ENCODE measurements at places on chromosomes 5 and 9.
A peak's percentile ranks its signal among the peaks of the same experiment; 100 is the strongest.

GRCh38 chr5:94891972-94892371, 273.5 kb downstream of the SLF1 start:
- DNase-seq: no peak

DNA sequence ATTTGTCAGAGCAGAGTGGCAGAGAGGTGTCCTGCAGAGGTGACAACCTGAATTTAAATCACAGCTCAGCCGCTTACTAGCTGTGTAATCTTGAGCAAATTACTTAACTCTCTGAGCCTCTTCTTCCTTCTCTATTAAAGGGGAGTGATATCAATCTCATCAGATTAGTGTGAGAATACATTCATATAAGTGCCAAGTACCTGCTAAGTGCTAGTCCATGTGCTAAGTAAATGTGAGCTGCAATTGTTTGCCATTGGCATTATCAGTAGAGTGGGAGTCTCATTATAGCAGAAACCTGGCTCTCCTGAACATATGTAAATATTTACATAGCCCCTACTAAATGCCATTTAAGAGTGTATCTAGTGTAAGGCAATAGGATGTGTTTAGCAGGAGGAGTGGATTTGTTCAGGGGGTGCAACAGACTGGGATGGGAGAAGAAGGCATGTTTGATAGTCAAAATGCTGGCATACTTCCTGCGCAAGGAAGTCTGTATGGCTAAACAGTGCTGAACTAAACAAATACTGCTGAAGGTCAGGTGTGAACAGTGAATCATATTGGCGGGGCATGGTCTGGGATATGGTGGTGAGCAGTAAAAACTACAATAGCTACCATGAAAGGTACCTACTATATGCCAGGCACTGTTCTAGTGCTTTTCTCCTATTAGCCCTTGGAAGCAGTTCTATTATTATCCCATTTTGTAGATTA, 74.5 kb downstream of the F2RL2 start:
- peak; percentile 7 for DNase-seq

- no peak for DNase-seq
Measured at GRCh38 chr5:137808503-137809135, 54.5 kb upstream of the HNRNPA0 start.

GRCh38 chr5:125834438-125835115, 588.6 kb upstream of the GRAMD2B start:
- DNase-seq: no peak

DNA sequence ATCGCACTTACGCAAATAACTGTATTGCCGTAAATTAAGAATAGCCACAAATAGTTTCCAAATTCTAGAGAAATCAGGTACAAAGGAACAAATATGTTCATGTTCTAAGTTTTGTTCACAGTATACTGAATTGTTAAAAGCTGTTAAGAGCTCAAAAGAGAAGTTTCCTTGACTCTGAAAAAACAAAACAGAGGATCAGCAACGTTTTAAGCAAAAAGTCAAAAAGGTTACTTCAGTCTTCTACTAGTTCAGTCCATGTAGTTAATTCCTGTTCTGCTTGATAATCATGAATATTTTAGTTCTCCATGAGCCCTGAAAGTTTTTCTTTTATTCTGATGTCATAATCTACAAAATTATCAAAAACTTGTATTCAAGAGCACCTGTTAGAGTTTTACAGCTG, 128.6 kb upstream of the MAST4 start:
- DNase-seq: no peak

GRCh38 chr9:16030528-16031185, 477.8 kb downstream of the CCDC171 start:
- DNase-seq: no peak

DNA sequence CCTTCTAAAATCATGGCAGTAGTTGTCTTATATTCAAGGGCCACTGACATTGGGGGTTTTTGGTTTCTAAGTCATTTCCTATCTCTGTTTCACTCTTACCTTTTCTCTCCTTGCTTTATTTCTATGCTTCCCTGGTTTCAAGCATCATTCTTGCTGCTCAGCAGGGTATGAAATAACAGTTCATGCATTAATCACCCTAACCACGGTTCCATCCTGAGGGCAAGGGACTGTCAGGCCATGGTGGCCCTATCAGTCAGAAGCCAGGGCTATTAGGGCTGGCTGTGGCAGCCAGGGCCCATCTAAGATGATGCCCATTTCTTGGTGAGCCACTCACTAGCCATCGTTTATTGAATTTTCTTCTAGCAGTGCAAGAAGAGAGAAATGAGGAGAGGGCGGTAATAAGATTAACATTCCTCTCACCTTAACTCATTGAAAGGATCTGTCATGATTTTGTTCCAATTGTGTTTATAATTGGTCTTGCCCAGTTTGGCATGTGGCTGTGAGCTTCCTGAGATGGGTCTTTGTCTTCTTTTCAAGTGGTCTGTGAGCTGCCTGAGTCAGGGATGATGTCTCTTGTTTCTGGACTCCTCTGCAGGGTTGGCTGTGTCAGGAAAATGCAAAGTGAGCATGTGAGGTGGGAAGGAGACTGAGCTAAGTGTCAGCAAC, 45.2 kb downstream of the CYSTM1 start:
- DNase-seq: no peak

DNA sequence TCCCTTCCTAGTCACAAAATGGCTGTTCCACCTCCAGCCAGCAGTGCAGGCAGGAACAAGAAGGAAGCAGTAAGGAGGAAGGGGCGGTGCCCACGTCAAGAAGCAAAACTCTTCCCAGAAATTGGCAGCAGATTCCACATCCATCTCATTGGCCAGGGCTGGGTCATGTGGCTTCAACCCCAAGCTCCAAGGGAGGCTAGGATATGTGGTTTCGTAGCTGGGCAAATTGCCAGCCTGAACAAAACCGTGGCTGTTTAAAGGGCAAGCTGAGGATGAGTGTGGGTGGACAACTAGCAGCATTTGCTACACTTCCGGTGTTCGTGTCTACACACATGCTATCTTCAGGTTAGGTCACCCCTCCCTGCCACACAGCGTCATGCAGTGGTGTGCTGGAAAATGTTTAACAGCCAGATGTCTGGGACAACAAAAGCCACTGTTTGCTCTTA, 92.1 kb upstream of the MAP1B start:
- peak; percentile 73 for DNase-seq

DNA sequence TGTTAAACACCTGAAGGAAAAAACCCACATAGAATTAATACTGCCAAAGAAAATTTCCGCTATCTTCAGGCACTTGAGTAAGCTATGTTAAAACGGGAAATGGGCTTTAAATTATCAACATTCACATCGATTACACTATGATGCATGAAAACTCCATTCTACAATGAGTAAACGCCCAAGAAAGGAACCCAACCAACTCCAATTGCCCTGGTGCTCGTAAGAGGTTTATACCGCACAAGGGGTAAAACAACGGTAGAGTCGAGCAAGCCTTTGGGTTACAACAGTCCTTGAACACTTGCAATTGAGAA, 1.0 kb downstream of the AGTPBP1 start:
- no peak for DNase-seq

DNA sequence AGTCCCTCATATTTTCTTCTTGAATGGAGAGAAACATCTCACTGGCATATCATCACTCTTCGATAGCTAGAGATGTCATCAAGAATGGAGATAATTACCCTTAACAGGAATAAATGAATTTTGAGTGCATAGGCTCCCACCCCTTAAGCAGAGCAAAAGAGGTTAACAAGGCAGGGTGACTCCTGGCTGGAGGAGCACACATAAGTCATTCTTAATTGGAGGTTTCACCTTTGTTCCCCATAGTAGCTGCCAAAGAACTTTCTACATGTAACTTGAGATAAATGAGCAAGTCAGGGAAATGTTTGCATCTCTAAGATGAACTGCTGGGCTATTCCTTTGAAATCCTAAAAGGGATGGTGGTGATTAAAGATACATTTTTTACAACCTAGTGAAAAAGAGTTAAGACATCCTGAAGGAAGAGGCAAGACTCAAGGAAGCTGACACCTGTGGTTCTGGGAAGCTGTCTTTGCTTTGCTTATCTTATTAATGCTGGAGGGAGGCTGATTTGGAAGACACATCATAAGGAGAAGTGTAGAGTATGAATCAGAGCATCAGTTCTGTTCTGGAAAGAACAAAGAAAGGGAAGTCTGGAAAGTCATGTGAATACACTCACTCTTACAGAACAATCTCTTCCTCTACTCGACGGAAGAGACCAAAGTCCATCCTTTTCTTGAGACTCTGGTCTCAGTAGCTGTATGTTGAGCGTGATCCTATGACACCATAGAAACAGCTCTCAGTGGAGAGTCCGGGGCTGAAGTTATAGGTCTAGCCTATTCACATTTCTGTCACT, 326.3 kb downstream of the OSTF1 start:
- no peak for DNase-seq

DNA sequence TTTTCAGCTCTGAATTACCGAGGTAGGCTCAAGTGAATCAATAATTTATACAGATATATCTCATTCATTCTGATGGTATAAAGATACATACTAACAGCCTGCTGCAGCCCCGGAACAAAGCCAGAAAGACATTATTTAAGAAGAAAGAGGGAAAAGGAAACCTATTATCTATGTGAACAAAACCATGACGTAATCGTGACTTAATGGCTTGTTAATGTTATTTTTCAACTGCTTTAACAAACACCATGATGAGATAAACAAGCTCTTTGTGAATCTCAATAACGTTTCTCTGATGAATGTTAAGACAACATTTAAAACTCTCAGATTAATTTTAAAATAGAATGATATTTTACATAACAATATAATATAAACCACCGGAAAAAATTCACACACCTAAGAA, 237.1 kb downstream of the SLF1 start:
- DNase-seq: no peak

DNA sequence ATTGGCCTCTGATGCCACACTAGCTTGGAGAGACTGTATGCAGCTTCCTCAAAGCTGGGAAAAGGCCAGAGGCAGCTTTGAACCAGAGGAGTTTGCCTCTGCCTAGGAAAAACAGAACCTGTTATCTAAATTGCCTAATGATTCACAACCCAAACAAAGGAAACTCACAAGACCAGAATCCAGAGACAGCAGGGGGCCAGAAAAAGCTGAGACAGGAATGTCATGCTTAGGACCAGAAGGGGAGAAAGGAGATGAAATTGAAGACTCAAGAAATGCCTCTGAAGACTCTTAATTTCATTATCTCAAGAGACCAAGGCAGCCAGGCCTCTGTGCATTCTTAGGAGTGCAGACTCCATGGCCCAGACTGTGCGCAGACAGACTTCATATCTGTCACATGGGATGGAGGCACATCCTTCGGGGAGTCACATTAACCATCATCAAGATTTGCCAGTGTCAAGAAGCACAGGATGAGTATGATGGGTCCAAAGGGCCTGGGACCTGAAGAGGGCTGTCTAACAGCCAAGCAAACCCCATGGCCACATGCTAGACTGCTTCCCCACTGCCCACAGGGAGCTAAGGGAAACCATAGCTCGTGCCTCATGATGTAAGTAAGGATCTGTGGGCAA, 57.3 kb downstream of the ARSB start:
- DNase-seq: no peak

DNA sequence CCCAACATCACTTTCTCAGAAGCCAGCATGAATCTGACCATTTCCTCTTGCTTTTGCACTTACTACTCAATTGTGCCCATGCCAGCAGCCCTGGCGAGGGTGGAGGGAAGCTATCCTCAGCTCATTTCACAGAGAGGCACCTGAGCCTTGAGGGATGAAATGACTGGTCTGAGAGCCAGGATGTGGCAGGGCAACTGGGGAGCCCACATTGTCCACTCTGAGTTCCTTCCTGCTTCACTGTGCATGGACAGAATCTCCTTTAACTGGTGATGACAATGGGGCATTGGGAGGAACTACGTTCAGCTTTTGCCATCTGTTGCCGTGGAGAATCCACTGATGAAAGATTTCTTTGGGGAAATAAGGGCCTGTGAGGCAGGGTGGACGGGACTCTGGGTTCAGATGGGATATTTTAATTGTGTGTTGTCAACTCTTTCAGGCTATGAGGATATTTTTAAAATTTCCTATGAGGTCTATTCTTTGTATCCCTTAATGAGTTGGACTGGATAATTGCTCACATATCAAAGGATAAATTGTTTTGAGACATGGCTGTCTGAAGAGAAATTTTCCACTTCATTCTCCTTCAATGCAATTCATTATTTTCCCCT, 78.3 kb downstream of the TNC start:
- DNase-seq: no peak

- no peak for DNase-seq
Measured at GRCh38 chr5:43171926-43172325, 20.1 kb upstream of the NIM1K start.

DNA sequence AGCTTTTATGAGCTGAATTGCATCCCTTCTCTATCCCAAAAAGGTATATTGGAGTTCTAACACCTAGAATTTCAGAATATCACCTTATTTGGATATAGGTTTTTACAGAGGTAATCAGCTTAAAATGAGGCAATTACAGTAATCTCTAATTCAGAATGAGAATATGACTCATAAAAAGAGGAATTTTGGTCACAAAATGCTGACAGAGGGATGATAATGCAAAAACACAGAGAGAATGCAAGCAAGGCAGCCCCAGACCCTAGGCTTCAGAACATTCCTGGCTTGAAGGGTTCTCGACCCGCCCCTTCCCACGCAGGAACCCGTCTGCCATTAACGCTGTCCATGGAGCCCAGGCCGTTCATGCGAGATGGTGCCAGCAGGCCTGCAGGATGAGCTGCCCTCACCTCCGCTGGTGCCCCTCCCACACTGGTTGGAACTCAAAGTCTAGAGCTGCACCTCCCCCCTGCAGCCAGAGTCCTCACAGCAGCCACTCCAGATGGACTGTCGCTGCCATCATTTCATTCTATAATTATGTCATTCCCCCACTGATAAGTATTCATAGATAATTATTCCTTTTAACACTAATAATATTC, 1173.4 kb upstream of the ACO1 start:
- DNase-seq: no peak

DNA sequence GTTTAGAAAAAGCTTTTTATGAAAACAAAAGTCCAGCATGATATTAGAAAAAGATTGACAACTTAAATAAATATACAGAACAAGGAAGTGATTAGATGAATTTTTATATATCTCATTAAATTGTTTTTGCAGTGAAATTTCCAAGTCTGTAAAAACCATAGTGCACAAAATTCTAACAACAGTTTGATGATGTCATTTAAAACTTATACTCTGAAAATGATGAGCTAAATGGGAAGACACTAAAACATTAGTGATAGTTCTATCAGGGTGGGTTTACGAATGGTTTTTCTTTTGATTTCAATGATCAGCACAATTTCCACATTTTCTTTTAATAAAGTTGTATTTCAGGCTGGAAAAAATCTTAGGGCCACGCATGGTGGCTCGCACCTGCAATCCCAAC, 126.4 kb upstream of the GPR151 start:
- no peak for DNase-seq

DNA sequence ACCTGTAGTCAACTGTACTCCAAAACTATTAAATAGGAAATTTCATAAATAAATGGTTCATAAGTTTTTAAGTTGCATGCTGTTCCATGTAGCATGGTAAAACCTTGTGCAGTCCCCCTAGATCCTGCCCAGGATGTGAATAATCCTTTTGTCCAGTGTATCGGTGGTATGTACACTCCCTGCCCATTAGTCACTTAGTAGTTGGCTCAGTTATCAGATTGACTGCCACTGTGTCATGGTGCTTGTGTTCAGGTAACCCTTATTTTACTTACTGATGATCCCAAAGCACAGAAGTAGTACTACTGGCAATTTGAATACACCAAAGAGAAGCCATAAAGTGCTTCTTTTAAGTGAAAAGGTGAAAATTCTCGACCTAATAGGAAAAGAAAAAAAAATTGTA, 134.2 kb downstream of the RNF180 start:
- DNase-seq: no peak
